ENCODE measurements at places on chromosomes 5 and 9.
A peak's percentile ranks its signal among the peaks of the same experiment; 100 is the strongest.

GRCh38 chr5:137024044-137024443 lies 475.1 kb downstream of the SPOCK1 start:
- DNase-seq, result no peak

DNA sequence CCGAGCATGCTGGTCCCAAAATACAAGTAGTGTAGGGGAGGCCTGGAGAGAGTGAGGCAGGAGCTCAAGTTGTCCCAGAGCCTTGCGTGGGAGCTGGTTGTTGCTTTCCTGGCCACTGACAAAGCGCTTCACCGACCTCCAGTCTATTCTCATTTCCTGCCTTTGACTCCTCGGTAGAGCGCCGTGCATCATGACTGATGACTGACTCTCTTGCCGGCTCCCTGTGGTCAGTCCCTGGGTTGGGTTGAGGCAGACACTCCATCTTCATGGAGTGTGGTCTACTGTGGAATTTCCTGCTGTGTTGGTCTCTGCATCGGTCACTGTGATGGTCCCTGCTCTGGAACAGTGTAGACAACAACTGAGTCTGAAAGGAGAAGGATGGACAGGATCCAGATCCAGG lies 175.1 kb upstream of the S1PR3 start:
- no peak for DNase-seq

GRCh38 chr5:10704949-10705621 lies 55.9 kb downstream of the DAP start:
- DNase-seq, result peak; percentile 54

GRCh38 chr5:57111993-57112392 lies 61.9 kb upstream of the GPBP1 start:
- DNase-seq, result no peak

DNA sequence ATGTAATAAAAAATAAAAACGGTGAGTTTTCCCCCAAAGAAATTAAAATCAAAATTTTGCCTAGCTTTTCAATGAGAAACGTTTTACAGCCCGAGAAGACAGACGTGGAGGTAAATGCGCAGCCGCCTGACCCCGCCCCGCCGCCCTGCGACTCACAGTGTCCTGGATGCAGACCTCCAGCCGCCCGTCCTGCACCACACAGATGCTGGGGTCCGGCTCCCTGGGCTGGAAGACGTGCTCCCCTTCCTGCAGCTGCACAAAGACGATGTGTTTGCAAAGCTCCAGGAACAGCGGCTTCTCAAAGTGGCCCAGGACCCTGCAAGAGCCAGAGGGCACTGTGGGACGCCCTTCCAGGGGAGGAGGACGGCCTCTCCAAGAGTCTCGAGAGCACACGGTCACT lies 7.7 kb downstream of the PNPLA7 start:
- DNase-seq, result no peak

- DNase-seq, result no peak
Measured at GRCh38 chr5:74373076-74373475, 267.5 kb downstream of the ENC1 start.

DNA sequence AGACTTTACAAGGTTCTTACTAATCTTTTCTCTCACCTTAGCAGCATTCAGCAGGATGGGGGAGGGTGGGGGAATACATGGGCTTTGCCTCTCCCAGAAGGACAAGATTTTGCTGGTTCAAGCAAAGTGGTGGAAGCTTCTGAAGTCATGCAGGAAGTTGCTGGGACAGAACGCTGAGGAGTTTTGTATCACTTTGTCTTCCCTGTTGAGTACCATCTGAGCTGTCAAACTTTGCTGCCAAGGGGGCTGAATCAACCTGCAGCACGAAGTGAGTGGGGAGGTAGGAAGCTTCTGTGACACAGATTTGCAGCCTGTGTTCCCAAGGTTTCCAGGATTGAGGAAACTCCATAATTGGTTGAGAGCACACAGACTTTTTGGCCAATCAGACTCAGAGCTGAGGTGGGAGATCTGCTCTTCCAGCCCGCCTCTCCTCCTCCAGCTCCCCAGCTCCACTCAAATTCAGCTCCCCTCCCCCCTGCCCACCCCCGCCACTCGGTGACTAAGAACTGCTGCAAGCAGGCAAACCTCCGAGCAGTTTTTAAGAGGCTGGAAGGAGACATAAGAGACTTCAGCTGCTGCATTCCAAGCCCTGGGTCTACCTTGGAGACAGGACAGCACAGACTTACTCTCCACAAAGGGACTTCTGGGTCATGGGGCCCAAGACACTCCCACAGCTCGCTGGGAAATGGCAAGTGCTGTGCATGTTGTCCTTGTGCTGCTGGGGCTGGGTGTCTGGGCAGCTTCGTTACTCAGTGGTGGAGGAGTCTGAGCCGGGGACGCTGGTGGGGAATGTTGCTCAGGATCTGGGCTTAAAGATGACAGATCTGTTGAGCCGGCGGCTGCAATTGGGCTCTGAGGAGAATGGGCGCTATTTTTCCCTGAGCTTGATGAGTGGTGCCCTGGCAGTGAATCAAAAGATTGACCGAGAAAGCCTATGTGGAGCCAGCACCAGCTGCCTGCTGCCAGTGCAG lies at the start of gene PCDHGC5:
Gene PCDHGC5 (plus strand): TSS at position 491 of the 971 bp plus-strand sequence. CDS start 160 bp downstream, at position 651.
- DNase-seq, result peak; percentile 86

DNA sequence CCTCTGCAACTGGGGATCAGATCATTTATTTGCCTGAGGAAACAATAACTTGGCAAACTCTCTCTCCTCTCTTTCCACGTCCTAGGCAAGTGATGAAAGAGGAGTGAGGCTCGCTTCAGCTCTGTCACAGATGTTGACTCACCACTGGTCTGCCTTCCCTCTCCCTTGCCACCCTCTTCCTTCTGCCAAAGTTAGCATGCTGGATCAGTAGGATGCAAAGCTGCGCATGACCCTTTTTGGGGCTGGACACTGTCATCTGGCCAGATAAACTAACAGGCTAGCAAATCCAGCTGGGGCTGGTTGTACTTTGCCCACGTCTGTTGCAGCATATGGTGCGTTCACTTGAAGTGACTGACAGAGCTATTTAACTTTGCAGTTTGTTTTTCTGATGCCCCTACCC lies 36.2 kb upstream of the SMARCA2 start:
- DNase-seq, result peak; percentile 91

- DNase-seq, result no peak
Measured at GRCh38 chr5:22604711-22605110, 248.4 kb downstream of the CDH12 start.

DNA sequence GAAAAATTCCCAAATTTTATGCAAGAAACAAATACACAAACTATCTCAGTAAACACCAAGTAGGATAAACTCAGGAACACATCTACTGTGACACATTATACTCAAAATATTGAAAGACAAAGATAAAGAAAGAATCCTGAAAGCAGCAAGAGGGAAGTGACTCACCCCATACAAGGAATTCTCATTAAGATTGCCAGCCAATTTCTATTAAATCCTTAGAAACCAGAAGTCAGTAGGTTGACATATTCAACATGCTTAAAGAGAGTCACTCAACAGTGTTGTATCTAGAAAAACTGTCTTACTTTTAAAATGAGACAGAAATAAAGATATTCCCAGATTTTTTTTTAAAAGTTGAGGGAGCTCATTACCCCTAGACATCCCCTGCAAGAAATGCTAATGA lies 15.5 kb downstream of the SPATA31E1 start:
- no peak for DNase-seq

- peak; percentile 52 for DNase-seq
Measured at GRCh38 chr9:129164246-129164930, 13.7 kb downstream of the IER5L start.
